ENCODE measurements at places on chromosomes 6 and 20.

DNA sequence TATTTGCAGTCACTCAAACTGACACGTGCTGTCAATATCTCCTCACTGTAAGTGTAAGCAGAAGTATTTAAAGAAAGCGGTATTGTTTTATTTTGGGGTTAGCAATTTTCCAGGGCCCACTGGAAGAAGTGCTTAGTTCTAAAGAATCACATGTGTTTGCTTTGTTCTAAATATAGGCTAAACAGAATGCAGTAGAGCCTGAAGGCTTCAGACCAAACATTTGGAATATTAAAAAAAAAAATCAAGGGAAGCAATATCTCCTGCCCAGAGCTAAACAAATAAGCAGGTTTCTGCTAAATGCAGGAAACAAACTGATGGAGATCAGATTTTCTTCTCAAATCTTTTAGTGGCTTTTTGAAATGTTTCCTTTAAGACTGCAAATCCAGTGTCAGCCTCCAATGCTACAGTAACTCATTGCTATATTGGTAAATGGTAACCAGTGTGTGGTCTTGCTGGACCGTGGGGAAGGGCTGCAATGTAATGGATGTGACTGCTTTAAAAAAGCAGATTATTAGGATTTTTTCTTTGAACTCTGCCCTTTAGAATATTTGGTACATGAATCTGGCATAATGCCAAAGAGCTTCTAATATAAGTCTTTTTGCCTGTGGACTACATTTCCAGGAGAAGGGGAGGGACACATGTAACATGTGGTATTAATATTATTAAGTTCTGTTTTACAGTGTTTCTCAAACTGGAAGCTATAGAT is 317.1 kb upstream of the FERMT1 start:
- DNase-seq = no peak

- no peak for DNase-seq
Observed at GRCh38 chr6:35147026-35147425, 5.9 kb upstream of the TCP11 start.

DNA sequence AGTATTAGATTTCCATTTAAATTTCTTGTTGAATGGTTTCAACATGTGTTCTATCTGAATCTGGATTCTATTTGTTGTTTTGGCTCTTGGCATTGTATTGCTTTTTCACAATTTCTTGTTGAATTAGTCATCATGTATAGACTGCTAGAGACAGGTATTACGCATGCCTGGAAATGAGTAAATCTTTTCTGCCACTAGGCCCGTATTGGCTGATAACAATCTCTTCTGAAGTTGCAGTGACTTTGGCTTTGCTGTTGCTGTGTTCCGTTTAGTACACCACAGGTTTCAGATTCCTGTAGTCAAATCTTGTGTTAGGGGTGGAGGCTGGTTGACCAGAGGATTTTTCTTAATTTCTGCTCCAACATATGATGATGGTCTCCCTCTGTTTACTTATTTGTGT is 1339.4 kb downstream of the GRIK2 start:
- DNase-seq = no peak

GRCh38 chr6:100246206-100246605 is 218.5 kb downstream of the SIM1 start:
- DNase-seq = no peak

GRCh38 chr6:148701375-148701774 is 45.5 kb upstream of the UST start:
- no peak for DNase-seq

GRCh38 chr6:39402239-39402751 is 79.8 kb upstream of the KCNK16 start:
- no peak for DNase-seq

DNA sequence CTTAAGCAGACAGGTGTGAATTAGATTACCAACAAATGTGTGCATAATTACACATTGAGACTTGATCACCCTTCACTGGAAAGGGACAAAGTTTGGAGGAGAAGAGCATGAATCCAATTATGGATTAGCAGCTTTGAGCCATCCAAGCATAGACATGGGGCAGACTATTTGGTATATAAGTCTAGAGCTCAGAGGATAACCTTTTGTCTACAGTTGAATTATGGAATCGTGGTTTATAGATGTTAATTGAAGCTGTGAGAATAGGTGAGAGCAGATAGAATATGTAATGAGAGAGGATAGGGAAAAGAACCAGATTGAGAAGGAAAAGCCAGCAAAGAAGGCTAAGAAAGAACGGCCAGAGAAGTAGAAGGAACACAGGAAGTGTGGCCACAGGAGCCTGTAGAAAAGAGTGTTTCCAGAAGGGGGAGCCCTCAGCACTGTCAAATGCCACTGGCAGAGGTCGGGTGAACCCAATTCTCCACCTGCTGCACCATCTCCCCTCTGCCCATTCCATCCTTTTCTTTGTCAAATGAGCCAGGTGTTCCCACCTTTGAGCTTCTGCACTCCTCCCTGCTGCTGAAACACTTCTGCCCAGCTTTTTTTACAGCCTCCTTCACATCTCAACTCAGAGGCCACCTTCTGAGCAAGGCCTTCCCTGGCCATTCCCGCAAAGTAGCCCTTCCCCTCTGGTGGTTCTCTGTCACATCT is 7.3 kb downstream of the DNTTIP1 start:
- DNase-seq = peak; percentile 66

GRCh38 chr6:29954272-29954671 is 11.9 kb downstream of the HLA-A start:
- no peak for DNase-seq

- no peak for DNase-seq
Observed at GRCh38 chr6:129578315-129578714, 131.7 kb downstream of the ARHGAP18 start.

- DNase-seq = peak; percentile 37
Observed at GRCh38 chr6:166760288-166760687, 133.2 kb upstream of the RPS6KA2 start.

Data from effector memory CD8-positive, alpha-beta T cell (primary cell).